ENCODE measurements at places on chromosomes 1 and 21. TPM values are rescaled to one million over a fixed set of nuclear protein-coding genes. Genes with fewer than 3 reads are reported as not detected.

GRCh38 chr1:89286549-89287180, 14.0 kb upstream of the GBP5 start:
- DNase-seq = no peak

DNA sequence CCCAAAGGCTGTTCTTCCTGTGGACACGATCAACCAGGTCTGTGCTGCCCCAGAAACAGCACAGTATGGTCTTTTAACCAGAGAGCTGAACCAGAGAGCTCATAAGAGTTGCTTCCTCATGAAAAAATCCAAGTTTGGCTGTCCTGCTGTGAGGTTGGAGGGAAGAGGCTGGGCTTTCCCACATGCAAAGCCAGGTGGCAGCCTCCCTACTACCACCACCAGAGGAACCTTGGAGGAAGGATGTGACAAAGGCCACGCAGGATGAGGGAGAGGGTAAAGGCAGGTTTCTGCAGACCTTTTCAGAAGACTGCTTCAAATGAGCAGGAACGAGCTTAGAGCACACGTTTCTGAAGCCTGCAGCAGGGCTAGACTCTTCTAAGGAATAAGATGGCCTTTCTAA, 27.1 kb downstream of the FAM78B start:
- no peak for DNase-seq

- no peak for DNase-seq
Measured at GRCh38 chr21:32114419-32115035, 164.3 kb downstream of the MIS18A start.

GRCh38 chr1:151475175-151475574, 15.9 kb upstream of the POGZ start:
- peak; percentile 46 for DNase-seq

DNA sequence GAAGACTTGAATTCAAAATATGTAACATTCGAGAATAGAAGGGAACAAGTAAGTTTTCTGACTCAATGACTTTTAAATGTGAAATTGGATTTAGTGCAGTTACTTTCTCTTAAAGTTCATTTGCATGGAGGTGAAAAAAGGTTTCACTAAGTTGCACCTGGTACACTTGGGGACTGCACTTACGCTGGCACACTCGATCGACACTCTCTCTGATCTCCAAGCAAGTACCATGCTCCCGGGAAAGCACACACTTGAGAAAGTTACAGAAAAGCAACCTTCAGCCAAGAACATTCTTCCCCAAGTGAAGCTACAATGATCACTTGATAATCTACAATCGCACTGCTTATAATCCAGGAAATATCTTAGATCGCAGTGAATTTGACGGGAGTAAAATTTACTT, 63.1 kb downstream of the COQ8A start:
- DNase-seq = no peak

GRCh38 chr1:244296003-244296402, 155.7 kb downstream of the ADSS2 start:
- no peak for DNase-seq

DNA sequence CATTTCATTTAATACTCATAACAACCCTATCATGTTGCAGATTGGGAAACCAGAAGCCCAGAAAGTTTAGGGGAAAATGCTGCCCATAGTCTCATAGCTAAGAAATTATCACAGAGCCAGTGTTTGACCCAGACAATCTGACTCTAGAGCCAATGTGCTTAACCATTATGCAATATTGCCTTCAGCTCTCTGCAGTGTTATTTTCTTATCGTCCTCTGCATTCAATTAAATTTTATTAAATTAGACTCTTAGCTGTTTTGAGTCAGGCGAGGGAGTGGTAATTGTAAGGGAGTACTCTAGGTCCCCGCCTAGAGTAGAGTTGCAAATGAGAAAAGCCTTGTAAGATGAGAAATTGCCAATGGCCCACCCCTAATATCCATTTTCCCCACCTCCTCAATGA, 191.1 kb downstream of the TTLL7 start:
- no peak for DNase-seq

DNA sequence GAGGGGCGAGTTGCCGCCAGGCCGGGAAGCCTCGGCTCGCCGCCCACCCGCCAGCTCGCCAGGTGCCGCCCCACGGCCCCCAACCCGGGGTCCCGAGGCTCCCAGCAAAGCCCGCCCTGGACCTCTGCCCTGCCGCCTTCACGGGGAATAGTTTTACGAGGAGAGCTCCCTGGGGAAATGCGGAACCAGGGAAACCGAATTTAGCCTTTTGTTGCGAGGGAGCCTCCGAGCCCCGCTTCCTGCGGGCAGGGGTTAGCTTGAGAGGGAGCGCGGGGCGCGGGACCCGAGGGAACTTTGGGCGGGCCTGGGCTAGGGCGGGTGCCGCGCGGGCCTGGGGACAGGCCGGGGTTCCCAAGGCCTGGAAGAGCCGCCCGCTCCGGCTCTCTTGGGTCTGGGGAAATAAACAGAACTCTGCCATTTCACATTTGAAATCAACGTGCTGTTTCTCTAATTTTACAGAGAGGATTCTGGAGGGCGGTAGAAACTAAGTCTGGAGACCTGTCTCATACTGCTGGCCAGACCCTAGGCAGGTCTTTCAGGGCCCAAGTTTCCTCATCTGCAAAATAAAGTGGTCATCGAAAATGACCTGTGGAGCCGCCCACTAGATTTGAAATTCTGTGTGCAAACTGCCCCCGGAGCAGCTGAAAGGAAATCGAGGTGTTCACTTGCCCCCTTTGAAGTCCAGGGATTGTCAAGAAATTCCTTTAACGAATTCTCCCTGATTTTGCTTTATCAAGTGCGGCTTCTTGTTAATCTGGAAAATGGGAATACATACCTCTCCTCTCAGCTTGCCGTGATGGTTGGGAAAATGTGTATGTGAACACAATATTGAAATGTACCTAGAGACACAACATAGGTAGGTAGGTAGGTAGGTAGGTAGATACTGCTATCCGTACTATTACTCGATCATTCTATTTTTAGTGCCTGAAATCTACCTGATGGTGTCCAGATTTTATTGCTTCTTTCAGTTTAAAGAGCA, 749 bp upstream of the GLUL start:
- DNase-seq = peak; percentile 9

DNA sequence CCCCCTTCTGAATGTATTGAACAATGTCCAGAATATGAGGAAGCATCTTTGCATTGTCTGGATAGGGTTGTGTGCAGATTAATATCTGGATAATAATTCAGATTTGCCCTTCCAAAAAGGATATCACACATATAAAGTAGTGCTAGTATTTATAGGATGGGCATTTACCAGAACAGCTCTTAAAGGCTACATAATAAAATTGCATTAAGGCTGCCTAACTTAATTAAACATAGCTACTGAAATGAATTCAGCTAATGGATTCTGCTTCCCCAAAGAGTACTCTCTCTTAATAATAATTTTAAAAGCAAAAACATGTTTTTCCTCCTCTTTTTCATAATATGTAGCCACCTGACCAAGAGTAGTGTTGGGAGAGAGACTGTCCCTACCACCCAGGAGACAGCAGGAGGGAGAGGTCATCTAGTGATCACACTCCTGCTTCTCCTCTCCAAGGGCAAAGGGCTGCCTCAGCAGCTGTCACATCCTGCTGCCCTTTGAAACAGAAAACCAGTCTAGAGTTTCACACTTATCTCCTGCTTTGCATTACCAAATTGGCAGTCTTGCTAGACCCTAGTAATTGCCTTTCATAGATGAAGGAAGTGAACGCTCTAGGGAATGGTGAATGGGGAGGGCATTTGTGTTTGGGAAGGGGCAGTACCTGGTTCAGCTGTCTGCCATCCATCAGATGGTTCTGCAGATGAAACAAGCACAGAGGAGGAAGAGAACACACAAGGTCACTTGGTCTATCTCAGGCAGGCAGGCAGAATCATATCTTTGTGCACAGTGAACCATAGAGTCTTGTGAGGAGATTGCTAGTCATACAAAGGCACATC, 29.3 kb upstream of the DDAH1 start:
- no peak for DNase-seq

DNA sequence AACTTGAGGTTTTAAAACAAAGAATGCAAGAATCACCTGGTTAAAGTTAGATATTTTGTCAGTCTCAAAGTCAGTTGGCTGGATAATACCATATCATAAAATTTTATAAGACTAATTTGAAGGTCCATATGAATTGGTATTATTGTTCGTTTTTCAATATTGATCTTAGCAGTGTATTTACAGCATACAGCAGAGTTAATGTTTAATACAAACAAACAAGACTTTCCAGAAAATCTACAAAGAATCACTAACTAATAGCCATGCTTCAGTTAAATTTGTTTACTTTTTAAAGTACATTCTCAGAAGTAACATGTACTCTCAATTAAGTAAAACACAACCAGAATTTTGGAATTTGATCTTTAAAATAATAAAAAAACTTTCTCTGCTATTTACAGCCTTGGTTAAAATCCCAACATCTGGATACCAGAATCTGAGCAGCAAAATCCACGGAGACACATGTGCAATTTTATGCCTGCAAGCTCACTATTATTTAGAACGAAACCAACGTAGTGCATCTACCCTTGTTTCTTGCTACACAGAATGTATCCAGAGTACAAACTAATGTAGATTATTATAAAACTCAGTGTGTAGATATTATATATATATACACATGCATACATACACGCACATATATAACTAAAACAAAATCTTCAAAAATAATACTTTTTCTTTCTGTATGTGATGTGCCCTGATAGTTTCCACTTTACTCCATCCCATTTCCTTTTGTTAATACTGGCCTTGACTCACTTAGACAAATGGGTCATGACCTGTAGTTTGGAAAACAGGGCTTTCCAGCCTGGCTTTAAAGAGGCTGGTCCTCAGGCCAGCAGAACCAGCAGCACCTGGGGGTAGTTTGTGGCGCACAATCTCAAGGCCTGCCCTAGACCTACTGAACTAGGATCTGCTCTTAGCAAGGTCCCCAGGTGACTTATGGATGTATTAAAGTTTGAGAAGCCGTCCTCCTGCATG, 63.6 kb upstream of the ERG start:
- no peak for DNase-seq

Gene CCDC185
- polyA plus RNA-seq = not detected

Gene CAMK1G
- 2.1 TPM for polyA plus RNA-seq

Gene SPRR5
- not detected for polyA plus RNA-seq

Gene CLCNKB
- polyA plus RNA-seq = 0.09 TPM

Gene PPIAL4G
- not detected for polyA plus RNA-seq

Data from IMR-90 (cell line).